ENCODE measurements at places on chromosomes 2 and 18. TPM values are rescaled to one million over a fixed set of nuclear protein-coding genes. Genes with fewer than 3 reads are reported as not detected.

The POTEI gene
- total RNA-seq: 0.17 TPM

The RESP18 gene
- total RNA-seq: not detected

The AFG3L2 gene
- 42.6 TPM for total RNA-seq

The FAM124B gene
- total RNA-seq: 13.3 TPM

The TEX44 gene
- total RNA-seq: not detected

The MOGAT1 gene
- not detected for total RNA-seq

The CTAGE1 gene
- total RNA-seq: not detected

The DNAJC5G gene
- 0.60 TPM for total RNA-seq

The SNTG2 gene
- 0.26 TPM for total RNA-seq

The ALPG gene
- total RNA-seq: not detected

Measured in dermis lymphatic vessel endothelial cell (primary cell).